GOT3 (cell line): ENCODE measurements at places on chromosomes 1 and 21.

DNA sequence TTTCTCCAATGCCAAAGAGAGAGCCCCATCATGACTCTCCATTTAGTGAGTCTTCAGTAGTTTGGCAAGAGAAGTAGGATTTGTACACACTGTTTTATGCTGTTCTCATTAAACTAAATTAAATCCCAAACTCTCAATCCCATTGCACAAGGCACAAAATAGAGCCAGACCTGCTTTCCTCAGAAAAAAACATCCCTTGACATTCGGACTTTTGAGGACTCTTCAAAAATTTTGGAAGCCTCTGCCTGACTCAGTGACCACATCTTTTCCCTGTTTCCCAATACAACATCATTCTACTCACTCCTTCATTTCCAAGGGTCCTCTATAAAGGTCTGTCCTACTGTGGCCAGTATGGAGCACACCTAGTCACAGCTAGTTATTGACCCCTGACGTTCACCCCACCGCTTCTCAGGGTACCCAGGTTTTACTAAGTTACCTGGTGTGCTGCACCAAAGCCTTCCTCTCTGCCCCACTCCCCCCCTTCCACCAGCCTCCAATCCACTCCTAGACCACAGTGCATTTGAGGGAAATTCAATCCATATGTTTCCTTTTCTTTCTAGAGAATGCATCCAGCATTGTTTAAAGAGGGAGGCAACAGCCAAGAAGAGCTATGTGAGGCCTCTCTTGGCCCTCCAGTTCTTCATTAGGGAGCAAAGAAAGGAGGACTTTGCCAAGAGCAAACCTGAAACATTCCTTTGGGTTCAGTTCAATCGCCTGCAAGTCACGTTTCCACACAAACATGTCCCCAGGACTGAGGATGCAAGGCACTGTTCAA is 428.7 kb downstream of the PLPP3 start:
- DNase-seq = no peak

DNA sequence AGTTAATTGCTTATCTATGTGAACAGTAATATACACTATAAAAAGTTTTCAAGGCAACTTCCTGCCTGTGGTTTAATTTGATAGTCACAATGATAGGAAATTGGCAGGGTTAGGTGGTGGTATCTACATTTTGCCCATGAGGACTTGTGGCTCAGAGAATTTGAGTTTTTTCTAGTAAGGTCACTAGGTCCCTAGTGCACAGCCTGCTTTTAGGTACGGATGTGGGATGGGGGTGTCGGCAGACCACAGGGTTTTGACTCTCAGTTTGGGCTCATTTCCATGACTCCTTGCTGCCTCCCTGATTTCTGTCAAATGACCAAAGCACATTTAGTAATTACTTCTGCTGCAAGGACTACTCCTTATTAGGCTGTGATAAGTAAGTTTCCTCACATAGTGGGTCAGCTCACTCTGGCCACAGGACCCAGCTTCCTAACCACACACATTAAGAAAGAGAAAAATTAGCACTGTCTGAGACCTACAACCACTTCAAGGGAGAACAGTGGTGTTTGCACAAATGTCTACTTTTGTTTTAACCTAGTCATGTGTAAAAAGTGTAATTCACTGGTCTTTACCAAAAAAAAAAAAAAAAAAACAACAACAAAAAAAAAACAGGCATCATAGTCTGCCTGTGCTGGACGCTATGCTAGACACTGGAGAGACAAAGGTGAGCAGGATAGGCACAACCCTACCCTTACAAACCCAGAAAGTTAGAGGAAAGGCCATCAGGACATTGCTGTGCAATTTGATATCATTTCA is 43.7 kb downstream of the MRPL39 start:
- DNase-seq = no peak

GRCh38 chr1:183385340-183386144 is 32.6 kb downstream of the NMNAT2 start:
- no peak for DNase-seq

DNA sequence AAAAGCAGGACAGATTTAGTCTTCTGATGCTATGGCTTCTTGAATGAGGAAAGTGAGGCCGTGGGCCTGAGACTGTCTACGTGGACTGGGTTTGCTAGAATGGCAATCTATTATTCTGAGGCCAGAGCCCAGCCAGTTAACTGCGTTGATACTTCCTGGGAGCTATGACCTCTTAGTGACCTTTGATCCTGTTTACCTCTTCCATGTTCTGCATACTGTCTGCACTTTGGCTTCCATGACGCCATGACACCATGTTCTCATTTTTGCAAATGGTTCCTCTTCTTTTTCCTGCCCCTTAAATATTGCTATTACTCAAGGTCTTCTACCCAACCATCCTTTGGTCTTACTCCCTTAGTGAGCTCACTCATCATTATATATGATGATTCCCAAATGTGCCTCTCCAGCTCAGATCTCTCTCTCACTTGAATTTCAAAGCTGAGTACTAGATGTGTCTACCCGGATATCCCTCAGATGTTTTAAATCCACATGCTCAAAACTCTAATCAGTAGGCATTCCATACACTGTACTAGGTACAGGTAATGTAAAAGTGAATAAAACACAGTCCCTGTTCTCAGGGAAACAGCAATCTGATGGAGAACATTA is 66.1 kb upstream of the ATP1A1 start:
- no peak for DNase-seq

DNA sequence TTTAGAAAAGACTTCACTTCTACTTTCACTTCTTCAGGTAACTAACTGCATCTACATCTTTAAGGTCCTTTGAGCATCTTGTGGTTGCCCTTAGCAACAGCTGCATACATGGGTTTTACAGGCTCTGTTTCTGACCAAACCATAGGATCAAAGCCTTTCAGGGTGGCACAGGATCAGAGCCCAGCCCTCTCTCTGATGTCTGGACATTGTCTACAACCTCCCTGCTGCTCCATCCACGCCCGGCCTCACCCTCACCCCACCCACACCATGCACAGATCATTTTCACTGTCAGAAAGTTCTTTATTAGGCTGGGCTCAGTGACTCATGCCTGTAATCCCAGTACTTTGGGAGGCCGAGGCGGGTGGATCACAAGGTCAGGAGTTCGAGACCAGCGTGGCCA is 5.2 kb downstream of the NCF2 start:
- DNase-seq = no peak

DNA sequence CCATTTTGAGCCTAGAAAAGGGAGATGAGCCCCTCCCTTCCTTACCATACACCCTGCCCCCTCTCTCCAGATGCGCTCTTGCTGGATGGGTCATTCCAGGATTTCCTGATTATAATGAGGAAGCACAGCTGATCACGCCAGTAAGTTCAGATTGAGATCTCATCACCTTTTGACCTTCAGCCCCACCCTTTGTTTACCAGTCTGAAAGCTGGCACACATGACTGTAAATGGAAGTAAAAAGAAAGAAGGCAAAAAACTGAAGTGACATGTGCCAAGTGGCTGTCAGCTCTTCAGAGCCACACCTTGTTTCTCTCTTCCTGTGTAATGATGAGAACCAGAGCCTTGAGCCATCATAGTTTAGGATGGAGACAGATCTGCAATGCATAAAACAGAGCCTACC is 27.9 kb downstream of the S1PR1 start:
- DNase-seq = no peak

- no peak for DNase-seq
Measured at GRCh38 chr1:104019675-104020049, 270.0 kb downstream of the AMY1C start.

DNA sequence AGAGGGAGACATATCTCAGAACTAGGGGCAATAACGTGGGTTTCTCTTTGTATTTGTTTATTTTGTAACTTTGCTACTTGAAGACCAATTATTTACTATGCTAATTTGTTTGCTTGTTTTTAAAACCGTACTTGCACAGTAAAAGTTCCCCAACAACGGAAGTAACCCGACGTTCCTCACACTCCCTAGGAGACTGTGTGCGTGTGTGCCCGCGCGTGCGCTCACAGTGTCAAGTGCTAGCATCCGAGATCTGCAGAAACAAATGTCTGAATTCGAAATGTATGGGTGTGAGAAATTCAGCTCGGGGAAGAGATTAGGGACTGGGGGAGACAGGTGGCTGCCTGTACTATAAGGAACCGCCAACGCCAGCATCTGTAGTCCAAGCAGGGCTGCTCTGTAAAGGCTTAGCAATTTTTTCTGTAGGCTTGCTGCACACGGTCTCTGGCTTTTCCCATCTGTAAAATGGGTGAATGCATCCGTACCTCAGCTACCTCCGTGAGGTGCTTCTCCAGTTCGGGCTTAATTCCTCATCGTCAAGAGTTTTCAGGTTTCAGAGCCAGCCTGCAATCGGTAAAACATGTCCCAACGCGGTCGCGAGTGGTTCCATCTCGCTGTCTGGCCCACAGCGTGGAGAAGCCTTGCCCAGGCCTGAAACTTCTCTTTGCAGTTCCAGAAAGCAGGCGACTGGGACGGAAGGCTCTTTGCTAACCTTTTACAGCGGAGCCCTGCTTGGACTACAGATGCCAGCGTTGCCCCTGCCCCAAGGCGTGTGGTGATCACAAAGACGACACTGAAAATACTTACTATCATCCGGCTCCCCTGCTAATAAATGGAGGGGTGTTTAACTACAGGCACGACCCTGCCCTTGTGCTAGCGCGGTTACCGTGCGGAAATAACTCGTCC is 1.3 kb upstream of the OLIG2 start:
- DNase-seq = no peak

- no peak for DNase-seq
Measured at GRCh38 chr1:150720098-150720497, 597 bp downstream of the HORMAD1 start.

DNA sequence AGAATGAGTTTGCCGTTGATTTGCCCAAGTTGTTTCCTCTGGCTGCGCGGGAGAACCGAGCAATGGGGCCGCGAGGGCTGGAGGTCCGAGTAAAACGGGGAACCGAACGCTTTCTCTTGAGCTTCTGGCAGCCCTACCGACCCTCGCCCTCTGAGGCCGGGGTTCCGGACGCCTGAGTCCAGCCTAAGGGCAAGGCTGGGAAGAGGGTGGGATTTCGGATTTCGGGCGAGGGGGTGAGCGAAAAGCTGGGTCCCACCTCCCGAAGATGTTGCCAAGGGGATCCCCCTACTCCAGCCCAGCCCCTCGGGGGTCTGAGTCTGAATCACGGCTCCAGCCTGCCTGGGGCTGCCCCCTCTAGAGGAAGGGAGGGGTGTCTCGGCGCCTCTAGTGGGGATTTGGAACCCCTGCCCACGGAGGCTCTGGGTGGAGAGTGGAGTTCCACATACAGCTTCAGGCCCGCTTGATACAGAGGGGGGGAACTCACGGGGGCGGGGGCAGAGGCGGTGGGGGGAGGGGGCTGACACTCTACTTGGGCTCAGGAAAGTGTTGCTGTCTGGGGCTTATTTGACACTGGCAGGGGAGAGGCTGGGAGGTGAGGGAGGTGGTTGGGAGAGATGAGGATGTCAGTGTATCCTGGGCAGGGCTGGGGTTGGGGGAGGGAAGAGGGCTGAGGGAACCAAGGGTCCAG is 617 bp downstream of the KIRREL1 start:
- no peak for DNase-seq

GRCh38 chr1:186854102-186854501 is 25.4 kb downstream of the PLA2G4A start:
- DNase-seq = no peak

DNA sequence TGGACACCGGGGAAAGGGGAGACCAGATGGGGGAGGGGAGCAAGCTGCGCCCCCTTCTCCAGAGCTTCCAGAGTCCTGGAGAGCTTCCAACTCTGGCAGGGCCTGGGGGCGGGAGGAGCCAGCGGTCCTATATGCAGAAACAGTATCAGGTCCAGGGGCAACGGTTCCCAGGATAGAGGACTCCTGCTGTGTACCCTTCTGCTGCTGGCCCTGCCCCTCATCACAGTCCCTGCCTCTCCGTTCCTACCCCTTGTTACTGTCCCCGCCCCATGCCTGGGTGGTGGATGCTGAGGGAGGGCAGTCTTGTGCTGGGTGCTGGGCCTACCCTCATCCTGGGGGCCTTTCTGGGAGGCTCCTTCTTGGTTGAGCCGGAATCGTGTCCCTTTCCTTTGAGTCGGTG is 19.2 kb upstream of the PEX10 start:
- DNase-seq = no peak

DNA sequence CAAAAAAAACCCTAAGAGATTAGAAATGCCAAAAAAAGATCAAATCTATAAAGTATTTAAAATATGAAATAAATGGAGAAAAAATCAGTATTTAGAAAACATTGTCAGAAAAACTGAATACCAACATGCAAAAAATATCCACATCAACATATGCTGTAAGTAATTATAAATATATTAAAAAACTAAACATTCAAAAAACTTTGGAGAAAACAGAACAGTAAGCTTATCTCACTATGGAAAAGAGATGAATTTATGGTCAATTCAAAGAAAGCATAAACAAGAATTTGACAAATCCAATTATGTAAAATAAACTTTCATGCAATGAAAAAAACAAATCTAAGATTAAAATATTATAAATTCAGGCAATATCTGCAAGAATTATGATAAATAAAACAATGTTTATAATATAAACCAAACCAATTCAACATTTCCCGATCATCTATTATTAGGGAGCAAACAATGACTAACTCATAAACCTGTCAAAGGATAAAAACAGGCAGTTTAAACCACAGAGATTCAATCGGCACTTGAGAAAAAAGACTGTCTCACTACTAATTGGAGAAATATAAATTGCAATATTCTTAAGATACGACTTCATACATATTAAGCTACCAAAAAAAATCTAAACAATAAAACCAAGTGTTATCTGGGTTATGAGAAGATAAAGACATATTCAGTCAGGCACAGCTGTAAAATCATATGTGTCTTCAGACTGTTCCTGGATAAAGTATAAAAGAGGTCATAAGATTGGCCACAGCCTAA is 21.8 kb downstream of the EYA3 start:
- no peak for DNase-seq

GRCh38 chr1:174812016-174812415 is 187.7 kb upstream of the CACYBP start:
- DNase-seq = no peak
